NCI-H82 (cell line): ENCODE measurements at places on chromosomes 11 and 22.

DNA sequence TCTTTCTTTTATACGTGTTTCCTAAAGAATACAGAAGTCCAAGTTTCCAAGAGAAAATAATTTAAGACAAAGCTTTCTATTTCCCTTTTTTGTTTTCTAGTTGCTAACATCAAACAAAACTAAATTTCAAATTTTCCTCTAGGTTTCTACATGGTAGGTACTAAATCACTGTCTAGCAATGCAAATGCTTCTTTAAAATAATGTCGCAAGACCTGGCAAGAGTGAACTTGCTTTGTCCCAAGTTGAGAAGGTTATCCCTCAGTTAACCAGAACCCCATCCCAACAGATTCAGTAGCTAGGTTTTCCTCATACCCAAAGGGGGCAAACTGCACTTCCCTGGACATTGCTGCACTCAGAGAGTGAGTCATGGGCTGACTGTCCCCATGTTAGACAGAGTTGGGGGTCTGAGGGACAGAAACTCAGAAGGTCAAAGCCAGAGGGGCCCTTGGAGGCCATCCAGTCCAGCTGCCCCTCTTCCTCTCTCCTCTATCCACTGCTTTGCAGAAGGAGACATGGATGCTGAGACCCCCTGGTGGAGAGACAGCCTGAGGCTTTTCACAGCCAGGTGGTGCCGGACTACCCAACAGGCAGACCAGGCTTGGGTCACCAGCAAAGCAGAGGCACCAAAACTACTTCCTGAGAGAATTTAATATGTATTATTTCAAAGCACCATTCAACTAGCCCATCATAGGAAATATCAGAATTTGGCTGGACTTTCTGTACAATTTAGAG is 23.1 kb downstream of the OR2AT4 start:
- DNase-seq, result peak; percentile 4

DNA sequence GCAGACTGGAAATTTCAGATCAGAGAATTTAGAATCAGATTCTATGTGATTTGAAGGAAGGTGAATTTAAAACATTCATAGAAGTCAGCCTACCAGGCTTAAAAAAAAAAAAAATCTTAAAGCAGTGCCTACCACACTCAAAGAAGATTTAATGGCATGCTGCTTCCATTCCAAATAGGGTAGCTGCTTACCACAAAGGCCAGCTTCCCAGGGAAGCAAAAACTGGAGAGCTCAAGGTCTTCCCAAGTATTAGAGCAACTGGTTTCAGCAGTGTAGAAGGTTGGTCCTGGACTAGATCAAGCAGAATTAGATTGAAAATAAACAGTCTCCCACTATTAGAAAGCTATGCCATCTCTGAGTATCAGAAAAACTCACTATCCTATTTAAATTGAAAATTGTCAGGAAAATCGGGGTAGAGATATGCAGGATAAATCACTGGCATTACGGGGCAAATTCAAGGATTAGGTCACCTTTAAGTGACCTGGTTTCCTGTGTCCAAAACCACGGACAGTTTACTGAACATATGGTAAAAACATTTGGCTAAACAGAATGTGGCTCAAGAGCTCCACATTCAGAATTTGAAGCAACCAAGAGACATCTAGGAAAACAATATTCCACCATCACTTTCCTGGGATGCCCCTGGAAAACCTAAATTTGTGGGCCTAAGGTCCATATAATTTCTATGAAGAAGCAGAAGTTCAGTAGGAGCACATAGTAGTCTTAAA is 1.3 kb downstream of the C11orf42 start:
- no peak for DNase-seq

DNA sequence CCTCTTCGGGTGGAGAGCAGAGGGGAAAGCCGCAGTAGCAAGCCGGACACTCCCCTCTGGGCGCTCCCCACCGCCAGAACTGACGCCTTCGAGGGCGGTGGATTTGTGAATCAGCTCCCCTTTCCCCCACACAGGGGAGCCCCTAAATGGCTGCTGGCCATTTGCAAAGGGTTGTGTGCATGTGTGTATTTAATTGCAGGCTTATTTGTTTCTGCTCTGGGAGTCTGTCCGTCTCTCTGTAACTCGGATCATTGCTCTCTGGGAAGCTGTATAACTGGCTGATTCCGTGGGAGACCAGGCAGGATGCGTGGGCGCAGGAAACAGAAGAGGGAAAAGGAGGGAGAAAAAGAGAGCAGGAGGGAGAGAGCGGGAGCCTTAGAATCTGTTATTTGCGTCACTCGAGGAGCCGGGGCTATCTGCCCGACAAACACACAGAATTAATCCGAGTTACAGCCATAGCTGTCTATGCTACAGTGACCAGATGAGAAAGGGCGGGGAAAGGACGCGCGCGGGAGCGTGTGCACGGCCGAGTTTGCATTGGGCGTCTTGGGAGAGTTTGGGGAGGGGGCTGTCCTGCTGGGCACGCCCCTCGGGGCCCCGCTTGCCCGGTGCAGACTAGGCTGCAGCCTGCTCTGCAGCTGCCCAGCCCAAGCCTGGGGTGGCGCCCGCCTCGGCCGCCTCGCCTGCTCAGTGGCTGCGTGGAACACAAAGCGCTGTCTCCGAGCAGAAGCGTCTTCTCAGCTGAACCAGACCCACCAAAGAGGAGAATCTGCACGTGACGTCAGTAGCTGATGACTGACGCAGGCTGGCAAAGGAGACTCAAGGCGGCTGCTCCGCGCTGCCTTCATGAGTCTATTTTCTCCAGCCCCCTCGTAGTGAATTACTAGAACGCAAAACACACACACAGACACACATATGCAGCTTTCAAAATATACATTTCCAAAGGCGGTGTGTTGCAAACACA is 105.3 kb upstream of the HSD17B12 start:
- DNase-seq, result peak; percentile 79

- DNase-seq, result peak; percentile 21
Observed at GRCh38 chr22:16783930-16784354, 41.3 kb downstream of the XKR3 start.

DNA sequence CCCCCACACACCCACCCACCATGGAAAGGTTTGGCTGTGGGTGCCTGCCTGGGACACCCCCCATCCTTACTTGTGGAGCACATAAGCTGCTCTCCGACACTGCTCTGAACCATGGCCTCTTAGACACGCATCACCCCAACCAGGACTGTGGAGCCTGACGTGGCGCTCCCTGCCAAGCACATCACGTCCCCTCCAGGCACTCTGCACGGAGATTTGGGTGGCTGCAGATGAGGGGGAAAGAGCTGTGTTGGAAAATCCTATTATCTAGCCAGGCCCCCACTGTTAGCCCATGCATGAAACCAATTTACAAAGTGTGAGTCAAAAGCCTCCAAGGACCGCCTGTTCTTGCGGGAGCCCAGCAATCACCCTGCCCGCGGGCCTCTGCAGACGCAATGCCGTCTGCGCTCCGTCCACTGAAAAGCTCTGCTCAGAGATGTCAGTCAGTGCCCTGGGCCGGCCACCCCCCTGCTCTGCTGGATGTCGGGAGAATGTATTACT is 163.4 kb upstream of the NECTIN1 start:
- peak; percentile 77 for DNase-seq

GRCh38 chr22:33302049-33302545 is 243.9 kb upstream of the SYN3 start:
- peak; percentile 85 for DNase-seq

DNA sequence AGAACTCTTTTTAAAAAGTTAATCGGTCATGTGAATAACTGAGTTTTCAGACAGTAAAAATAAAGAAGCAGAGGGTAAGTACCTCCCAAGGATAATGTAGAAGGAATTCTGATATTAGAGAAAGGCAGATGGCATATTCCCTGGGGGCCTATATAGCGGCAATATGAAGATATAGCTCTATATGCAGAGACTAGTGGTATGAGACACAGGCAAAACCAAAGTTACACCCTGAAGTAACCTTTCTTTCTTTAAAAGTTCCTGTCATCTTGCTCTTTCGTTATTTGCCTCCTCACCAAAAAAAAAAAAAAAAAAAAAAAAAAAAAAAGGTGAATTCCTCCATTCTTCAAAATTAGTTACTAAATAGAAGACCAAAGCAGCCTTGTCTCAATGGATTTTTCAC is 76.2 kb upstream of the ARHGAP32 start:
- peak; percentile 60 for DNase-seq

DNA sequence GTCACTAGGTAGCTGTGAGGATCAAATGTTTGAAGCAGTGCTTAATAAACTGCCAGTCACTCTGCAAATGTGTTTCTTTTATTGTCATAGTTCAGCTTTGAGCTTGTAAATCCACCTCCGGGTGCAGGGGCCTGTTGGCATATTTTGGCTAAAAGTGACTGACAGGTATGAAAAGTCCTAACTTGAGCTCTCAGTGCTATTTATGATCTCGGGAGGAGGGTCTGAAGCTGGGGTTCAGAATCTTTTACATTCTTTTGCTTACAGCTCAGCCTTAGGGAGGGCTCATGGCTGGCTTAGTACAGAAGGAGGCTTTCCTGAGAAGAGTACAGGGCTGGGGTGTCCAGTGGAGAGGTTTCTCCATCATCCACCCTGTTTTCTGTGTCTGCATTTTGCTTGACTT is 1.5 kb downstream of the ASPHD2 start:
- no peak for DNase-seq

GRCh38 chr22:30273711-30274436 is 7.2 kb upstream of the OSM start:
- no peak for DNase-seq

- DNase-seq, result no peak
Observed at GRCh38 chr11:2807801-2808241, 77.8 kb downstream of the CDKN1C start.

DNA sequence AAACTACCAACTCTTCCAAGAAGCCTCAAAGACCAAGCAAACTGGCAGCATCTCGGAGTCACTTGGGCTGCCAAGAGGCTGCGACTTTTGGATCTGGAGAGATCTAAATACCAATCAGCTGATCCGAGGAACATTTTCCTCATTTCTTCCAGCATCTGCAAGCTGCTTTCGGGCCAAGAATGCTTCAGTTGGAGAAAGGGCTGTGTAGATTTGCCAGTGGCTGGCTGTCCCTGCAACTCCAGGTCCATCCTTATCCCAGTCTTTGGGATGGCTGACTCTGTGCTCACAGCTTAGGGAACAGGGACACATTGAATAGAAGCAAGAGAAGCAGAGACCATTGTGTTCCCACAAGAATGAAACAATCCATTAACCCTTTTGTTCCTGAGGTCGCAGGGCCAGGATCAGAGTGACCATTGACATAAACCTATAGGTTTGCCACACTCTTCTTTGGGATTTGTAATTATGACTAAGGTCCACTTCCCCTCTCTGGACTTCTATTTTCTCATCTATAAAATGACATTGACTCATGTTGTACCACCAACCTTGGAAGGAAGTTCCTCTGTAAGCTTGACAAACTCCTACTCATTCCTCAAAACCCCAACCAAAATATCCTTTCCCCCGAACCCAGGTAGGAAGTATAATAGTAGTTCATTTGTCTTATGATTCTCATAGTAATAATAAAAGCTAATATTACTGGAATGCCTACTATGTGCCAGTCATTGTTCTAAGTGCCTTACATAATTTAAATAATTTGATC is 340.8 kb downstream of the MN1 start:
- no peak for DNase-seq

DNA sequence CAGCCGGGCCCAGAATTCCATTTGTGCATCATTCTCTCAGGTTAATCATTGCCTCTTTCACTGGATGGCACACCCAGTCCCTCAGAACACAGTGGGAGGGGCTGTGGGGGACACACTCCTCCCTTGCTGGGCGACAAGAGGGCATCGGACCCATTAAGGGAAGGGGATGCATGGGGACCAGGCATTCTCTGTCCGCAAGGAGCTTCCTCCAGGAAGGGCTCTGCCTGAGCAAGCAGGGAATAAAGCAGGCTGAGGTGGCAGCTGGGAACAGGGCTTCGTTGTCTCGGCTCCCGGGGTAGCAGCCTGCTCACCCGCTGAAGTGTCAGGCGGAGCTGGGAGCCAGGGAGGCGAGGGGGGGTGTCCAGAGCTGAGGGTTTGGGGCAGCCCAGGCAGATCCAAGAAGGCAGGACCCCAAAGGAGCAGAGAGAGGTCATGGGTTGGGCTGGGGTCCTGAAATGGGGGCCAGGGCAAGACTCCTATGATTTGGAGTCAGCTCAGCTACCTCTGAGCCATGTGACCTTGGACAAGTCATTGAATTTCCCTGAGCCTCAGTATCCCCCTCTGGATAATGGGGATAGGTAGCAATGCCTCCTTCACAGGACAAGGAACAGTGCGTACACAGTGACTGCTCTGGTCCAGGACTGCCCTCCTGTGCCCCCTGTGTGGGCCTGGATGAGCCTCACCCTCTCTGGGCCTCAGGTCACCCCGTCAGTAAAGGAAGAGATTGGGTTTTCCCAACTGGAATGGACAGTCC is 1.4 kb downstream of the GAL3ST1 start:
- peak; percentile 10 for DNase-seq

DNA sequence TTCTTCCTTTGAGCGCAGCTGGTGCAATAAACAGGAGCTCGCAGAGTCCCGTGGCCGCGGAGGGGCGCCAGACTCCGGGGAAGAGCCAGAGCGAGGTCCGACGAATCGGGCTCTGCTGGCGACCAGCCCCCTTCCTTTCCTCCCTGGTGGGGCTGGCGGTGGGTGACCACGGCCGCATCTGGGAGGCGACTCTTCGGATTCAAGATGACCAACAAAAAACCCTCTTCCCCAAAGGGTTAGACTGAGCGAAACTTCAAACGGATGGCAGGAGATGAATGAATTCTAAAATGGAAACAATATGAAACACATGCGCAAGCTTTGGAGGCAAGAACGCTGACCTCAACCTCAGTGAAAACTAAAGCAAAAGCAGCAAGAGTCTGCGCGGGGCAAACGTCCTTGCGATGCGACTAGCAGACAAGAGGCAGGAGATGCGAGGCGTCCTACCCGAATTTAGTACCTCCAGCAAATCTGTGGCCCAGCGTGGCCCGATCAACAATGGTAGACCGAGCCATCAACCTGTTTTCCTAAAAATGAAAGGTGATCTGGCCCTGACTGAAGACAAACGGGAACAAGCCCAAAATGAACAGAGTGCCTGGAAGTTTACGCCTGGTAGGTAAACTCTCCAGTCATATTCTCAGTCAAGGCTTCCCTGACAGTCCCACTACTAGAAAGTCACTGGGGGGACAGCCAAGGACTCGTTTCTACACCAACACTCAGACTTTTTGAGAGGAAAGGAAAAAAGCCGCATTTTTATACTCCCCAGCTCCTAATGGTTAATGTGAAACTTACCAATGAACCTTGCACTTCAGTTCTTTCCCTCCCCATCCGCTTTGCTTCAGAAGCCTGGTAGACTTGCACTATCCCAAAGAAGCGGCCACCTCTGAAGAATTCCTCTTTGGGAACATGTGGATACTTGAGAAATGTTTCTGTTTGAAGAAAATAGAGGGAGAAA is 11.6 kb downstream of the MMP3 start:
- DNase-seq, result no peak
